ENCODE measurements at places on chromosomes 5 and 9. TPM values are rescaled to one million over a fixed set of nuclear protein-coding genes. Genes with fewer than 3 reads are reported as not detected.
A peak's percentile ranks its signal among the peaks of the same experiment; 100 is the strongest.

DNA sequence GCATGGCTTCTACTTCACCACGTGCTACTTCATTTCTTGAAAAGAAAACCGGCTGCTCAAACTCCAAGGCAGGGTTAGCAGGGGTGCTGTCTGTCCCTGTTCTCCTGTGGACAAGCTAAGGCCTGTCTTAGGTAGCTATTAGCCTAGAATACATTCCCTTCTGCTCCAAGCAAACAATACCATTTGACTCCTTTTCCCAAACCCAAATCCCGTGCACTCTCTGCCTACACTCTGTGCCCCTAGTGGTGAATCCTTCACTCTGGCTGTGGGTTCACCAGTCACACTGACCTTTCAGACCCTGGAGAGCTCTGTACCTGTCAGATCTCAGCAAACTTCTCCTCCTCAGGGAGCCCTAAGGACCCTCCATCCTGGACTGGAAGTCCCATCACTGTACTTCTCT is 211.6 kb downstream of the SLIT3 start:
- H3K36me3 ChIP-seq, result no peaks in the 10 kb centered on the region
- H3K4me3 ChIP-seq, result no peak overlapping the region
- DNase-seq, result no peak
- no peaks in the 10 kb centered on the region for H3K27me3 ChIP-seq
- H3K4me1 ChIP-seq, result no peaks in the 10 kb centered on the region

- no peak for DNase-seq
- no peak overlapping the region for H3K27ac ChIP-seq
- H3K4me1 ChIP-seq, result peaks cover 13% of the 10 kb centered on the region
- no peaks in the 10 kb centered on the region for H3K27me3 ChIP-seq
Observed at GRCh38 chr5:127834094-127834531, 130.9 kb downstream of the CCDC192 start.

DNA sequence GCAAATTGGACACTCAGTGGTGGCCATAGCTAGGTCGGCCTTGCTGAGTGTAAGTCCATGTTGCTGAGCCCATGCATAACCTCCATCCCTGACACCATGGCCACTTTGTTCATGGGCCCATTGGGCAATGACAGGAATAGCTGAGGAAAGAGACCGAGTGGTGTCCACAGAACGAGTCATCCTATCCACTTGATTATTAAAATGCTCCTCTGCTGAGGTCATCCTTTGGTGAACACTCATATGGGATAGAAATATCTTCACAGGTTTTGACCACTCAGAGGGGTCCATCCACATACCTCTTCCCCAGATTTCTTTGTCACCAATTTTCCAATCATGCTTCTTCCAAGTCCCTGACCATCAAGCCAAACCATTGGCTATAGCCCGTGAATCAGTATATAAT is 63.6 kb downstream of the PPIC start:
- H3K4me3 ChIP-seq, result no peak overlapping the region
- H3K36me3 ChIP-seq, result no peaks in the 10 kb centered on the region
- no peaks in the 10 kb centered on the region for H3K27me3 ChIP-seq
- H3K27ac ChIP-seq, result no peak overlapping the region
- H3K4me1 ChIP-seq, result no peaks in the 10 kb centered on the region
- DNase-seq, result no peak

DNA sequence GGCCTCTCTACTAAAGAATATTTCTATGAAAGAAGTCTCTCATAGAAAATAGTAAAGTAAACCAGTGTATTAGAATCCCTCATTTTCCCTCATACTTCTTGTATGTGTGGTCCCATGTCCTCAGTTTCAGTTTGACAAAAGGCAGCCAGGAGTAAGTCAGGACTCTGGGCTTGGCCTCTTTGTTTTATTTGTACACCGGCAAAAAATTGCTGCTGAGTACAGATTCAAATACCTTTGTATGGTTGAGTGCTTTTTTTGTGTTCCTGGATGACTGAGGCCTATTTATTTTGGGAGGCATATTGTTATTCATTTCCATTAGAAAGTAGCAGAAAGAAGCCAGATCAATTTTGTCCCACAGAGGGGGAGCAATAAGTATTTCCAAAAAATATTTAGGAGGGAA is 47.3 kb upstream of the CEP78 start:
- H3K27me3 ChIP-seq, result no peaks in the 10 kb centered on the region

GRCh38 chr5:34626036-34626435 is 30.1 kb upstream of the RAI14 start:
- H3K27ac ChIP-seq, result no peak overlapping the region
- no peak overlapping the region for H3K4me3 ChIP-seq
- H3K27me3 ChIP-seq, result no peaks in the 10 kb centered on the region
- H3K4me1 ChIP-seq, result no peaks in the 10 kb centered on the region

Gene PCDHGA12
- 2.6 TPM for total RNA-seq

DNA sequence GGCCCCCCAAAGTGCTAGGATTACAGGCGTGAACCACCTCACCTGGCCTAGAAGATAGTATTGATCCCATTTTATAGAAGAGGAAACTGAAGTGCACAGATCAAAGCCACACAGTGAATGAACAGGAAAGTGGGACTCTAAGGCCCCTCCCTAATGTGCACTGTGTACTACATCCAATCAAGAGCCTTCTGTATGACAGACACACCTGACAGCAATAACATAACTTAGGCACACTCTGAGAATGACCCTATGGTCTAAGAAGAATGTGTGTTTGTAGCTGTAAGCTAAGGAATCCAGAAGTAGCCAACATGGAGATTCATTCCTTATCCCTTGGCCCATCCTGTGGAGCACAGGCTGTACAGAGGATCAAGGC is 271.2 kb downstream of the SMARCA2 start:
- no peaks in the 10 kb centered on the region for H3K27me3 ChIP-seq
- peaks cover 2% of the 10 kb centered on the region for H3K4me1 ChIP-seq
- no peak for DNase-seq
- H3K27ac ChIP-seq, result no peak overlapping the region
- H3K4me3 ChIP-seq, result no peak overlapping the region
- no peaks in the 10 kb centered on the region for H3K36me3 ChIP-seq

Gene GRM6
- not detected for total RNA-seq

GRCh38 chr9:16959391-16959790 is 88.9 kb upstream of the BNC2 start:
- H3K27ac ChIP-seq, result no peak overlapping the region
- no peaks in the 10 kb centered on the region for H3K36me3 ChIP-seq
- H3K4me3 ChIP-seq, result no peak overlapping the region
- no peaks in the 10 kb centered on the region for H3K4me1 ChIP-seq
- DNase-seq, result no peak

DNA sequence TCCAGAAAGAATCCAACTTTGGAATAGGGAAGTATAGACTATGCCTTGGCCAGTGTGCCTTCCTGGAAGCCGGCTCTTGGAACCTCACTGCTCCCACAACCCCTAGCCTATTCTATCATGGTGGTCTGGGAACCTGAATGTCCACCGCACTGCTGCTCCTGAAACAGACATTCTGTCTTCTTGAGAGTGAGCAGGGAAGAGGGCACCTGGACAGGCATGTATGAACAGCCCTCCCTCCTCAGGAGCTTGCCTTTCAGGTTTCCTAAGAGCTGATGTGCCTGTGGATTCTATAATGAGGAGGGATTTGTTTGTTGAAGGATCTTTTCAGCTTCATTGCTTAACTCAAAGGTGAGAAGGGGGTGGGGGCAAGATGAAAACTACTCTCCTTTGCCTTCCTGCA is 55.1 kb upstream of the XPA start:
- no peak for DNase-seq
- H3K36me3 ChIP-seq, result no peaks in the 10 kb centered on the region
- H3K4me3 ChIP-seq, result no peak overlapping the region
- no peaks in the 10 kb centered on the region for H3K27me3 ChIP-seq
- no peaks in the 10 kb centered on the region for H3K4me1 ChIP-seq

Gene CD274
- 1.2 TPM for total RNA-seq

- H3K4me3 ChIP-seq, result no peak overlapping the region
- no peak for DNase-seq
- H3K36me3 ChIP-seq, result no peaks in the 10 kb centered on the region
- H3K27me3 ChIP-seq, result no peaks in the 10 kb centered on the region
- no peak overlapping the region for H3K27ac ChIP-seq
- H3K4me1 ChIP-seq, result no peaks in the 10 kb centered on the region
Observed at GRCh38 chr9:106075960-106076327, 381.6 kb downstream of the TMEM38B start.

- no peaks in the 10 kb centered on the region for H3K4me1 ChIP-seq
- no peak overlapping the region for H3K4me3 ChIP-seq
- no peak for DNase-seq
- H3K27ac ChIP-seq, result no peak overlapping the region
Observed at GRCh38 chr5:9861666-9862256, 231.6 kb upstream of the TAS2R1 start.

- DNase-seq, result no peak
- peaks cover 23% of the 10 kb centered on the region for H3K4me1 ChIP-seq
- peaks cover 18% of the 10 kb centered on the region for H3K27me3 ChIP-seq
- peaks cover 7% of the 10 kb centered on the region for H3K36me3 ChIP-seq
- H3K27ac ChIP-seq, result peak overlapping the region; percentile 86
Observed at GRCh38 chr5:173329491-173330337, 1.5 kb upstream of the STC2 start.

Gene LNPEP
- 30.4 TPM for total RNA-seq

DNA sequence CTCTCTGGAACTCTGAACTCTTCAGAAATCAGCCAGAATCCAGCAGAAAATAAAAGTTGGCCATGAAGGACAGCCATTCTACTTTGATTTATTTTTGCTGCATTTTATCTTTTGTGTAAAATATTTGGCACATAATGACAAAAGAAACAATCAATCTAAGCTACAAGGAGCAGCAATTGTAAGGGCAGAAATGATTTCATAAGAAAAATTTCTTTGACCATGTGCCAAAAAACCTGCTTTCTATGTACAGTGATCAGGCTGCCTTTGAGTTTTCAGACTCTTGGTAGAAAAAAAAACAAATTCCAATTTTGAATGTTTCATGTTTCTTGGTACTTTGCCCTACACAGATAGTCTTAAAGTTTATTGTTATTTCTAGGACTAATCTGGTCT is 69.8 kb upstream of the SLC1A3 start:
- H3K27me3 ChIP-seq, result no peaks in the 10 kb centered on the region
- DNase-seq, result no peak
- peaks cover 16% of the 10 kb centered on the region for H3K4me1 ChIP-seq
- H3K4me3 ChIP-seq, result no peak overlapping the region

DNA sequence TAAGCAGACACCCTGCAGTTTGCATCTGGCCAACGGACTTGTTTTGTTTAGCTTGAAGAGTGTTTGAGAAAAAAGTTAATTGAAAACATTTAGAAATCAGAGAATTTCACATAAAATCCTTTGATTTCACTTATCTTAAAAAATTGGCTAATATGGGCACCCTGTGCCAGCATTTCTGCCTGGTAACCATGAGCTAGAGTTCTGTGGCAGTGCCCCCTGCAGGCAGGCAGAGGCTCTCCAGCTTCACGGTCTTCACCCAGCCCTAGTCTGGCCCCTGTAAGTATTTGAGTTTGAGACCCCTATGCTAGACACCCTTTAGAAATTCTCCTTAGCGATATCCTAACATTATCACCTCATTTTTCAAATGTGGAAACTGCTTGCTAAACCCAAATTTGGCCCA is 18.8 kb upstream of the FANCC start:
- H3K36me3 ChIP-seq, result no peaks in the 10 kb centered on the region
- no peak overlapping the region for H3K4me3 ChIP-seq
- no peak for DNase-seq
- no peak overlapping the region for H3K27ac ChIP-seq
- H3K4me1 ChIP-seq, result no peaks in the 10 kb centered on the region

Gene EGFLAM
- total RNA-seq, result 53.8 TPM

Gene FGF1
- total RNA-seq, result 0.74 TPM

DNA sequence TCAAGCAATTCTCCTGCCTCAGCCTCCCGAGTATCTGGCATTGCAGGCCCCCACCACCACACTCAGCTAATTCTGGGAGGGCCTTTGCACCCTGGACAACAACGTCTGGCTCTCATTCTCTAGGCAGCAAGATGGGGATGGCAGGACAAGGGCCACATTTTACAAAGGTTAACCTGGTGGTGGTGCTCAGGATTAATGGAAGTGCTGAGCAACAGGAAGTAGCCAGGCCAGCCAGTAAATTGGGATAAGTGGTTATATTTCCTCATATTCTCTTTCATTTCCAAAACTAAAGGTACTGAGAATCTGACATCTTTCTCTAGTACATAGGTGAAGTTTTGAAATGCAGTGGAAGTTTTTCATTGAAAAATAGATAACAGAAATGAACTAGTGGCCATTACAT is 24.7 kb upstream of the ASPN start:
- no peak for DNase-seq
- H3K27me3 ChIP-seq, result no peaks in the 10 kb centered on the region
- no peak overlapping the region for H3K27ac ChIP-seq
- no peaks in the 10 kb centered on the region for H3K36me3 ChIP-seq
- H3K4me1 ChIP-seq, result peaks cover 5% of the 10 kb centered on the region

DNA sequence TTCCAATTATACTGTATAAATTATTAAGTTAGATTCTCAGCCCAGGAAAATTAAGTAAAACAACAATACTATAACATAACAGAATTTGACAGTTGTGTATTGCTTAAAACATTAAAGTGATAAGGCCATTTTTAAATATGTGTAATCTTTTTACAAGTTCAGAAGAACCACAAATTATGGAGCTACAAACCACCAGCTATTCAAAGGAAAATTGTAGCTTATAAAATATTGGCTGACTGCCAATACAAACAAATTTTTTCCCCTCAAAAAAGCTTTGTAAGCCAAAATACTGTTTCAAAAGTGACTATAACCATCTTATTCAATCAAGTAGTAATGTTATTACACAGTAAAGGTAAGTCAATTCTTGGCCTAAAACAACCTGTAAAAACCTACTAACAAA is 21.9 kb downstream of the STRBP start:
- no peak for DNase-seq
- no peaks in the 10 kb centered on the region for H3K4me1 ChIP-seq
- no peaks in the 10 kb centered on the region for H3K27me3 ChIP-seq
- no peak overlapping the region for H3K27ac ChIP-seq

Data from psoas muscle (tissue), 8 donors.